ENCODE measurements at places on chromosomes 6 and 20.

DNA sequence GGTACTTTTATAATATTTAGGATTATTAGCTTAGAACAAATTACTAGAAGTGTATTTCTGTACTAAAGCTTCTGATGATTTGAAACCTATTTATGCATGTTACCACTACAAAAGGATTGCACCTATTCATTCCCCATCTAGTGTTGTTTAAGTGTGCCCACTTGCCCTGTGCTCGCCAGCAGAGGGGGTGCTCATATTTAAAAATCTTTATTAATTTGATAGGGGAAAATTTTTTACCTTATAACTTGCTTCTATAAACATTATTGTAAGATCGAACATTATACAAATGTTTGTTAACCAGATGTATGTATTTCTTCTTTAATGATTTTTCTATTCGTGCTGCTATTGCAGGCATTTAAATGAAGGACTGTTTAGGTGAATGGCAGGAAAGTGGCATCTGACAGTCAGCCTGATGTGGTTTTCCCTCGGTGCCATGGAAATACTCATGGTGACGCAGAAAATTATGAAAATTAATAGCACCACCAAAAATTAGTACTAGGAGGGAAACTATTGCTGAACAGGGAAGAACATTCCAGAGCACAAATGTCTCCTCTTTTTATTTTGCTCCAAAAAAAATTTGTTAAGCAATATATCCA lies 44.1 kb upstream of the FNDC1 start:
- no peak for DNase-seq

- no peak for DNase-seq
Measured at GRCh38 chr6:13485923-13486562, 1.4 kb downstream of the GFOD1 start.

GRCh38 chr6:29131691-29132090 lies 23.8 kb downstream of the OR2J3 start:
- no peak for DNase-seq

GRCh38 chr6:91523511-91523910 lies 936.6 kb upstream of the MAP3K7 start:
- DNase-seq = no peak

GRCh38 chr6:107618672-107619071 lies 128.8 kb downstream of the SOBP start:
- peak; percentile 11 for DNase-seq
